ENCODE measurements at places on chromosomes 6 and 20.

GRCh38 chr6:105372849-105373182, 30.1 kb downstream of the PREP start:
- no peak for DNase-seq

DNA sequence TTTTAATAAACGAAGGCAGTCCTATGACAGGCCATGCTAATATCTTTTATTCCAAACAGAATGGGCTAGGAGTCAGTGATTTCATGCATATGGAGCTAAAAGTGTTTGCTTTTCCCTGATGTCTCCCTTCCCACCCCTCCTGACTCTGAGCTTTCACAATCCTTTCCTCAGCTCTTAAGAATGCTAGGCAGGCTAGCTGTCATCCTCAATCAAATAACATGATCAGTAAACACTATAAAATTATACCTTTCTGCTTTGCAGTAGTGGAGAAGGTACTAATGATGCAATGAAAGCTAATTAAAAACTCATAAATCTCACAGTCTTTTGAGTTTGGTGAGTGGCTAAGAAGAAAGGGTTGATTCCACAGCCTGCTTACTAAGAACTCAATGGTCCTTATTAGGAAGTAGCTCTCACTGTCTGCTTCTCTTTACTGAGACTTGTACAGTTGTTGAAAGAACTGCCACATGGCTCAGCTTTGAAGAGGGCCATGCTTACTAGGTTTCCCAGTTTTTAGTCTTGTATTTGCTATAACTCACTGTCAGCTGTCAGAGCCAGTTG, 250.9 kb upstream of the JAG1 start:
- no peak for DNase-seq

GRCh38 chr6:148451690-148452089, 109.1 kb downstream of the SASH1 start:
- DNase-seq, result peak; percentile 1

- no peak for DNase-seq
Measured at GRCh38 chr20:51419646-51420045, 122.9 kb downstream of the NFATC2 start.

DNA sequence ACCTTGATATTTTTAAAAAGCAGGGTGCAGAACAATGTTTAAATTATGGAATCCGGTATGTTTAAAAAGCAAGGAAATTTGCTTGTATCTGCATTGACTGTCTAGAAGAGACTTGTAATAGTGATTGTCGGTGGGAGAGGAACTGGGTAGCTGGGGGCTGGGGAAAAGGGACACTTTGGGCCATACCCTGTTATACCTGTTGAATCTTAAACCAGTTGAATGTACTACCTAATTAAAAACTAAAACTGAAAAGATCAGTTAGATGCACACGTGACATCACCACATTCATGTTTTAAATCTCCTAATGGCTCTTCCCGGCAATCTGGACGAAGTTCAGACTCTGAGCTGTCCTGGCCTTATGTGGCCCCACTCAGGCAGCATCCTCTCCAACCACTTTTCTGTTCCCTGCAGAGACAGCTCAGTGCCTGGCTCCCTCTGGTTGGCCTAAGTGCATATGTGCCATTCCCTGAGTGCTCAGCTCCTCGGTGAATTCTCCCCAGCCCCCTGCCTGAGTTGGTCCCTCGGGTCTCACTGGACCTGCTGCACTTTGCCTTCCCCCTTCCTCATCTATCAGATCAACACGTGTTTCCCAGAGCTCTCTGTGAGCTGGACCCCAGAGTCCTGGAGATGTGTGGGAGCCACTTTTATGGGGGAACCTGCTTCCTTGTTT, 36.3 kb downstream of the SLC52A3 start:
- DNase-seq, result no peak

- no peak for DNase-seq
Measured at GRCh38 chr6:135260612-135261011, 79.5 kb downstream of the MYB start.
